ENCODE measurements at places on chromosomes 5 and 9.

- no peak for DNase-seq
Measured at GRCh38 chr5:124408738-124409453, 337.5 kb downstream of the ZNF608 start.

DNA sequence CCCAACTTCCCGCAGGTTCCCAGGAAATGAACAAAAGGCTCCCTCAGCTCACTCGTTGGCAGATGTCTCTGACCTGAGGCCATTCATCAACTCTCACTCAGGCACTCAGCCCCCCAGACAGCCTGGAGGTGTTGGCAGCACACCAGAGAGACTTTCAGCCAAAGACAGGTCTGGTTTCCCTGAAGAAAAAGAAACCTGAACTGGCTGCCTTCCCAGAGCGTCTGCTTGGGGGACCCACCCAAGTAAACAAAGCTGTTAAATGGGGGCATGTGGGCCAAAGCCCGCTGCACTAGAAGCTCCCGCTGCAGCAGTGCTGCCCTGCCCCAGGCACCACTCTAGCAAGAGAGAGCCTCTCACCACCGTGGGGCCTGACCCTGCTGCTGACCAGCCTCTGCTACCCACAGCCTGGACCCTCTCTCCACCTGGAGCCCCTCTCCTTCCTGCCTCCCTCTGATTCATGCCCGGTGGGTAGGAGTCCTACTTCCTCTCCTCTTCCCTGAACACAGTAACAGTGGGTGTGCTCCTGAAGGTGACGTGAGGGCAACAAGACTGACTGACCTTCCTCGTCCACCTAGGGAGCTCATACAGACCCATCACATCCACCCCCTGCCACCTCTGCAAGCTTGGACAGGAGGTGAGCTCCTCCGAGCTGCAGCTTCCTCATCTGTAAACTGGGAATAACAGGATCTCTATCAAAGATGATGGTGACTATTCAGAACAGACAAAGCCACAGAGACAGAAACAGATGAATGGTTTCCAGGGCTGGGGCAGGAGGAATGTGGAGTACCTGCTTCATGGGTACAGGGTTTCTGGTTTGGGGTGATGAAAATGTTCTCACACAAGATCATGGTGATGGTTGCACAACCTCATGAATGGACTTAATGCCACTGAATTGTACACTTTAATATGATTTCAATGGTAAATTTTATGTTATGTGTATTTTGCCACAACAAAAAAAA is 31.0 kb upstream of the GABRP start:
- DNase-seq: no peak

DNA sequence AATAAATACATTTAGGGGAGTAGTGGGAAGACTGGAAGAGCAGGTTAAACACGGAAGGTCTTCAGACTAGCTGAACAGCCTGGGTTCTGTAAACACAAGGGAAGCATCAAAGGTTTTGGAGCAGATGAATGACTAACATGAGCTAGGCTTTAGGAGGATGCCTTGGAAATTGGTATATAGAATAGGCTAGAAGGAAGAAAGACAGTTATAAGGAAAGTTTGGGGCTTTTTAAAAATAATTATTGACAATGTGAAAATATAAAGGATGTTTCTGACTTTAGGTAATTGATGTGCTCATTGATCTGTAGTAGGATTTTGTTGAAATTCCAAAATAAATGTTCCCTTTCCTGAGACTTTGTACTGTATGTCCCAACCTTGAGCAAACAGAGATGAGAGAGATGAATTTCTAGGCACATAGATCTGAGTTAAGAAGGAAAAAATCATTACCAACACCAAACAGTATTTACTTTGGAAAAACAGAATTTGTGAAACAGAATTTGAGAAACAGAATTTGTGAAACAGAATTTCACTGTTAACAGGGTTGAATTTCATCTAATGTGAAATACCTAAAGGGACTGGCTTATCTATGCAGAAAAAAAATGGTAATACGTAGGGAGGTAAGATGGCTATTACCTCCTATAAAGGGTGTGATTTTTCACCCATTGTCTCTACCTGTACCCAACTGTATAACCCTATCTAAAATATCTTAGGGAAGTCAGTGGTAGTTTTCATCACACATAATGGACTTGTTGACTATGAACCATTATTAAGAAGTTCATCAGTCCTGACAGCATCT is 28.8 kb downstream of the SKP2 start:
- no peak for DNase-seq

- DNase-seq: no peak
Measured at GRCh38 chr5:16600397-16600796, 16.4 kb downstream of the RETREG1 start.

DNA sequence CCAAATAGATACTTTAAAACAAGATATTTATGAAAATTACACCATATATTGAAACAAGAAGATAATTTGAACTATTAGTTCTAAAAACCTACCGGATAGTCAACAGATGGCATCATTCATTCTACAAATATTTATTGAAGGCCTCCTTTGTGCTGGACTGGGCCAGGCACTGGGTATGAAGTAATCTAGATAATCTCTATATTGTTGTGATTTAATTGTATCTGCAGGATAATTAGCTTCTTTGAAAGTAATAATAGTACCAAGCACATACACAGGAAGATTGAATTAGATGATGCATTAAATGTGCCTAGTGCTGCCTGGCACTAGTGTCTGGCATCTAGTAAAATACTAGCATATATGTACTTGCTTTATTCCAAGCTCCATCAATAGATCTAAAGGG is 735.2 kb upstream of the DMAC1 start:
- DNase-seq: no peak

- DNase-seq: no peak
Measured at GRCh38 chr9:116721944-116722343, 34.8 kb downstream of the TRIM32 start.

- no peak for DNase-seq
Measured at GRCh38 chr5:59575648-59576445, 317.7 kb downstream of the PDE4D start.

- DNase-seq: no peak
Measured at GRCh38 chr5:20678814-20679298, 690.9 kb upstream of the CDH18 start.

DNA sequence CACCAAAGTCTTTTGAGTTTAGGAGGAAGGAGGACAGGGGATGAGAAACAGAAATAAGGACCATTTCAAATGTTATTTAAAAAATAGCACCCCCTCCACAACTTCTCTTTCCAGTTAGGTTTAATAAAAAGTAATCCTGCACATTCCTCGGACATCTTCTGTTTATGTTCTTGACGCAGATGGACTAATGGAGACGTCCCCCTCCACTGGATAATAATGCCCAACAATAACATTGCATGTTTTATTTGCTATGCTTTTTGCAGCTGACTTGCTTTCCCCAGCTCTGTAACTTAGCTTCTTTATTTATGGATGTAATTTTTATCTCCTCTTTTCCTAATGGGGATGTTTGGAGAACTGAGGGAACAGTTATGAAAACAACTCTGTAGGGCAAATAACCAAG is 89.5 kb downstream of the MAT2B start:
- DNase-seq: no peak

GRCh38 chr5:39205550-39205949 is 13.8 kb downstream of the FYB1 start:
- DNase-seq: no peak

DNA sequence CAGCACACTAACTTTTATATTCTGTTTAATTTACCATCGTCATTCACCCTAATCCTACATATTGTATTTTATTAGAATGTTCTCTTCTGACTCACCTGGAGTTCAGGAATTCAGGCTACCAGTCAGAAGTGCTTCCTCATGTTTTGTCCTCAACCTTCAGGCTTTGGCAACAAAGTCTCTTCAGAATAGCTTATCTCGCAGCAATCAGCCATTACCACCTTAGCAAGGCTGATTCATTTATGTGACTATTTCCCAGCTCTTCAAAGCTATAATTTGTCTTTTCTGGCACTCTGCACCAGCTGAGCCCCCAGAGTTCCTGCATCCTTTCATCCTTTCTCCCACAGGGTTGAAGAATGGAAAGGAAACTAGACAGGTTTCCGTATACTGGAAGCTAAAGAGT is 365.5 kb upstream of the CDH18 start:
- DNase-seq: no peak

DNA sequence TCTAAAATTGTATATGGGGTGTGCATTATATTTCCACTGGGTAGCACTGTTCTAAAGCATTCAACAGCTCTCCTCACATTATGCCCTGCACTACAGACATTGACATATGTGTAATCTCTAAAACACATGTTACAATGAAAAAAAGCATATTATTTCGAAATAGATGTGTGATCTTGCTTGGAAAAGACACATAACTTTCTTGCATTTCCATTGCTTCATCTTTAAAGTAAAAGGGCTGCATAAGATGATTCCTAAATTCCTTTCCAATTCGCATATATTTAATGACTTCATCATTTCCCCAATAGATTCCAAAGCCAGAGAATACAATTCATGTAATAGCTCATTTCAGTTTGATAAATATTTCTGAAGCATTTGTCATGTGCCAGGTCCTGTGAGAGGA is 566.9 kb downstream of the PDE4D start:
- no peak for DNase-seq

- no peak for DNase-seq
Measured at GRCh38 chr9:111566234-111566633, 33.2 kb downstream of the PTGR1 start.

DNA sequence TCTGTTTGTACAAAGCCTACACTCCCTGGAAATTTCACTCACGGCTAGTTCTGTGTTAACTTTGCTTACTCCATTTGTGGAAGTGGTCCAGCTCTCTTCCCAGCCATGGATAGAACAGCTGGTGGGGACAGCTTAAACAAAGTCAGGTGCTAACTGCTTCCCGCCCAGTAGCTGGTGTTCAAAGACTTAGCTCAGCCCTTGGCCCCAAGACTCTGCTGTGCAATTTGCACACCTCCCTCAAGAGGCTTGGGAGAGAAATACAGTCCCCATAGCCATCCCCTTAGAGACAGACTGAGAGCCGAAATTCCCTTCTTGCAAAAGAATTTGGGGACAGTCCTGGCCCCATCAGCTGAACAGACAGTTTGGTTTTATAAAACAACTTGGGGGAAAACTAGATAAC is 73.8 kb upstream of the RAI14 start:
- DNase-seq: no peak

DNA sequence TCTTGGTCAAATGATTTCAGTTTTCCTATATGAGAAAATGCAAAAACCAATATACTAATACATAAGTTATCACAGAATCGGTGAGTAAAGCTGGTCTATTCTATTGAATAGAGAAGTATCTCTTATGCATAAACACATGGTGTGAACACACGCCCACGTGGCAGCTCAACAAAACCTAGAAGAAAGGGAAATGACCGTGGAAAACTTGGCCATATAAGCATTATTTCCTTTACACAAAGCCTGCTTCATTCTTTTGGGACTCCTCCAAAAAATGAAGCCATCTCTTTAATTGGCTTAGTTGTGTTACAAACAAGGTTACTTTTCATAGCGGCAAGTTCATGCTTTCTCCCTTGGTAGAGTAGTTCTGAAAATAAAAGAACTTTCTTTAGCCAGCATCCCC is 183.2 kb downstream of the TMEM161B start:
- DNase-seq: no peak

- DNase-seq: no peak
Measured at GRCh38 chr5:158869092-158869491, 230.6 kb downstream of the EBF1 start.

GRCh38 chr9:18461496-18461895 is 12.5 kb upstream of the ADAMTSL1 start:
- no peak for DNase-seq

DNA sequence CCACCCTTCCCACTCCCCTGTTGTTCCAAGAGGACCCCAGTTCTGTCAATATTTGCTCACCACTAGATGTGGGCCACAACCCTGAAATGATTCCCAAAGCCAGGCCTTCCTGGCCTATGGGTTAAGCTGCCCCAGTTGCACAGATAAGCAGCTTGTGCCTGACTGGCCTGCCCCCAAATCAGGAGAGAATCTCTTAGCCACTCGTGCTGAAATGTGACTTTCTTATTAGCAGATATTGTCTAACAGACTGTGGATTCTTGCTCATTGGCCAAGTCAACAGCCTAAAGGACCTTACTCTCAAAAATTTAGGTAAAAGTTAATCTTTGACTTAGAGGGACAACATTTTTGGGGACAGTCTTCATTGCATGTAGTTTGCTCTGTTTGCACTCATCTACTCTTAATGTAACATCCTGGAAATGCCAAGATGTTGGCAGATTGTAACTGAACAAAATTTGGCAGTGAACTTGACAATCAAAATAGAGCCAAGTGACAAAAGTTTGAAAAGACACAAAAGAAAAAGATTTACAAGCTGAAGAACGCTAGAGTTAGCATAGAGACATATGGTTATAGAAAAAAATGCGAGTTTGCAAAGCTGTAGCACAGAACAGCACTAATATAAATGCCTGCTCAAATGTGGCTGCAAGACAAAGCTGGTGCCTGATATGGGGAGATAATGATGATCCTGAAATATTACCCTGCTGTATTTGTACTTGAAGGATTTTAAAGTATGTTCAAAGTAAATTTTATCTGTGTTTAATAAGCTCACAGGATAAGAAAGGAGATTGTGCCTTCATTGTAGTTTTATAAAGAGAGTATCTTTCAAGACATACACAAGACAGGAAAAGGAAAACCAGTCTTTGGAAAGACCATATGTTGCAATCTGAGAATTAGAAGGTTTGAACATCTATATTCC is 29.0 kb upstream of the FSD1L start:
- DNase-seq: no peak

DNA sequence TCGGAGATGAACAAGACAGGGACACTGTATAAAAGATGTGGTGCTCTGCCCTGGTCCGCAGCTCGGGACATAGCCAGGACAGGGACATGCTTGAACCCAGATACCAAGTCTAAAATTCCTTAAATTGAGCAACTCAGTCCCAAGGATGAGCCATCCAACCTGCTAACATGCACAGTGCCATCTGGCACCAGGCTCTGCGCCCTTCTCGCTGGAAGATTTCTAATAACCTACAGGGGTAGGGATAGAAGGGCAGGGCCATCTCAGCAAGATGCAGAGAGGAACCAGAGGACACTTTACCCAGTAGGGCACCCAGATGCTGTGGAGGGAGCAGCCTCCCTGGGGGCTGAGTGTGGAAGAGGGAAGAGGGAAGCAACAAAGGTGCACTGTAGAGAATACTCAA is 60.1 kb downstream of the SEMA4D start:
- DNase-seq: no peak

- DNase-seq: no peak
Measured at GRCh38 chr9:121773286-121773953, 122.0 kb downstream of the DAB2IP start.

Measured in BJ (cell line).